Tibial artery (tissue), 4 donors: ENCODE measurements at places on chromosomes 5 and 9.

DNA sequence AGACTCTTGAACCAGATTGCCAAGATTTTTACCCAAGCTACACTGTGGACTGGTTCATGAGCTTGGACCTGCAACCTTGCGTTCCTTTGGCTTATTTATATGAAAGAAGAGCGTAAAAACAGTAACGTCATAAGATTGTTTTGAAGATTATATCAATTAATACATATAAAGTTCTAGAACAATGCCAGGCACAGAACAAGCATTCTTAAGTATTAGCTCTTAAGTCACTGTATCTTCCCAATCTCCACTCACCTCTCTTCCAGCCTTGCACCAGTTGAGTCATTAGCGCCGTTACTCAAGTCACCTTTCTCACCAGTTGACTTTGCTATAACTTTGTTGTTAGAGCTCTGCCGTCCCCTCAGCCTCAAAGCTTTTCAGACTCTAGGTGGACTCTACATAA lies 415.7 kb downstream of the PLK2 start:
- DNase-seq: no peak

DNA sequence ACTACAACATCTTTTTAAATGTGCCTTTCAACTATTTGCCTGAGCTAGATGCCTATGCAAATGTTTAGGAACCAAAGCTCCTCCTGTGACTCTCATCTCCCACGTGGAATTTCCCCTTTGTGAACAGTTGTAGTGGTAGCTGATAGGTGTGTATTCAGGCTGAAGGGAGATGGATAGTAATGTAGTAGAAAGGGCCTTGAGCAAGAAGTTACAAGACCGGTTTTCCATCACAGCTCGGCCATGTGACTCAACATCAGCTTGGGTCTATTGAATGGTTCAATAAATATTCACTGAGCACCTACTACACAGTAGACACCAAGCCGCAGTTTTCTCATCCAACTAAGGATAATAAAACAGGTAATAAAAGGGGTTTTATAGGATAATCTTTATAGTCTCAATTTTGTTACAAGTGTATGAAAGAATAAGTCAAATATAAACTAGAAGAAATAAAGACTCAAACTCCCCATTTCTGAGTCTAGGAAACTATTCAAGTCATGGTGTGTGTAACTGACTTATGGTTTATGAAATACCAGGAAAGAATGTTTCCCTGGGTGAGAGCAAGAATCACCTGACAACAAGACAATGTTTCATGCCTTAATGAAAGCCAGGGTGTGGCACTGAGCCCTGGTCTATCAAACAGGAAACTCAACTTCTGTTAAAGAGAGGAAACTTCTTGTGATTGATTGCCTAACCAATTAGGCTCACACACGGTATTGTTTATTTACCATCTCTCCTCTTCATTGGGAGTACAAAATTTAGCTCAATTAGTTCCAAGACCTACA lies 187.1 kb upstream of the SPEF2 start:
- no peak for DNase-seq

DNA sequence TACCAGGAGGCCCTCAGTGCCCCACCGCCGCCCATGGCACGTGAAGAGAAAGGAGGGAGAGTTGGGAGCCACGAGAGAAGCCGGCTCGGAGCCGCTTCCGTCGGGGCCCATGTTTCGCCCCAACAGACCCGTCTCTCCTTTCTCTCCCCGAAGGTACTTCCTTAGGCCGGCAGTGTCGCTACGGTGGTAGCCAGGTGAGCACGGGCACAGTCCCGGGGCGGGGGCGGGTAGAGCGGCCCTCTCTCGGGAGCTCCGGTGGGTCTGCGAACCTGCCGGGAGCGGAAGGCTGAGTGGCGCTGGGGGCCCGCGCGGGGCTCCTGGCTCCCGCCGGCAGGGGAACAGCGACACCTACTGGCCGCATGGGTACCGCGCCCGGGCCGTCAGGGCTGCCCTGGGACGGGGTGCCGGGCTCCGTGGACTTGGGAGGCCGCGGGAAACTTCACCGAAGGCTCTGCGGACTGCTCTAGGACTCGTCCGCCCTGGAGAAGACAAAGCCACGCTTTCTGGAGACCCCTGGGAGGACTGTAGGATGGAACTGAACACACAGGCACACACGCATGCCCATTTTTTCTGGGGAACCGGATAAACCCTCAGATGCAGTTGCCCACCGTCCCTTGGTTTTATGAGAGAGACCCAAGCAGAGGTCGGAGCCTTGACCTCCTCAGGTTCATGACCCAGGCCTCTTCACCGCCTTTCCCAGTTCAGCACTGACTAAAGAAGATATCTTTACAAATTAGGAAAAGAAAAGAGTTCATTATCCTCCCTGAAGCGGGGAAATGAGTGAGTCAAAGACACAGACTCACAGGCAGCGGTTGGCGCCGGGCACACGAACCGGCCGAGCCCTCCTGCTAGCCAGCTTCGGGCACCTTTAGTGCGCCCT lies 202.5 kb downstream of the MEF2C start:
- DNase-seq: no peak

GRCh38 chr9:121744002-121744686 lies 92.7 kb downstream of the DAB2IP start:
- DNase-seq: peak; percentile 71

GRCh38 chr9:88646539-88647300 lies 111.7 kb downstream of the NXNL2 start:
- DNase-seq: no peak

GRCh38 chr5:71727978-71728377 lies 8.9 kb downstream of the CARTPT start:
- DNase-seq: no peak

DNA sequence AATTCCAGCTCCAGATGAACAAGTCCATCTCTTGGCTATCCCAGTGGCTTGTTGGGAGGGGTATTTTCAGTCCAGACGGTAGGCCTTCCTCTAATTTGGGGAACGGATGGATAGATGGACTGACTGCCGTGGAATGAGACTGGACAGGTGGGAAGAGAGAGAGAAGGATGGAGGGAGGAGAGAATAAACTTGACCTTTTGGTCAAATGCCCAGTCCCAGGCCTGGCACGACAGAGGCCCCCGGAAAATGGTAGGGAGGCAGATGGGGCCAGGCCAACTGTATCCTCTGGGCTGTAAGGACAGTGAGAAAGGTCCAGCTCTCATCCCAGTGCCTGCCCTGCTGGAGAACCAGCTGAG lies 1.1 kb downstream of the BHMT start:
- no peak for DNase-seq

DNA sequence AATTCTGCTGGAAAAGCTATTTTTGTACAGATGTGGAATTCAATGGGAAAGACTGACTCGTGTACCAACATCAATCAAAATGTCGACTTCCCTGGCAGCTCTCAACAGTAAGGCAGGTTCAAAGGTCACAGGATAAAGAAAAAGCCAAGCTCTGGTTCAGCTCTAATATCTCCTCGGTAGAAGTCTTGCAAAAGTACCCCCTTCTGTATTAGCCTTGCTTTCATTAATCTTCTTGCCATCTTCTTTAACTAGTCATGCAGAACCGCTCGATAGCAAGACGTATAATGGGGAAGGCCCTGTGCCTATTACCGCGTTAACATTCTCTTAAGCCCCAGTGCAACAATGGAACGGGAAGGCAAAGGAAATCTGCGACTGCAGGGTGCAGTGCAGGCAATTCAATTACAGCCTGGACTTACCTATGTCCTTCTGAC lies 201.2 kb downstream of the GAPVD1 start:
- DNase-seq: no peak

DNA sequence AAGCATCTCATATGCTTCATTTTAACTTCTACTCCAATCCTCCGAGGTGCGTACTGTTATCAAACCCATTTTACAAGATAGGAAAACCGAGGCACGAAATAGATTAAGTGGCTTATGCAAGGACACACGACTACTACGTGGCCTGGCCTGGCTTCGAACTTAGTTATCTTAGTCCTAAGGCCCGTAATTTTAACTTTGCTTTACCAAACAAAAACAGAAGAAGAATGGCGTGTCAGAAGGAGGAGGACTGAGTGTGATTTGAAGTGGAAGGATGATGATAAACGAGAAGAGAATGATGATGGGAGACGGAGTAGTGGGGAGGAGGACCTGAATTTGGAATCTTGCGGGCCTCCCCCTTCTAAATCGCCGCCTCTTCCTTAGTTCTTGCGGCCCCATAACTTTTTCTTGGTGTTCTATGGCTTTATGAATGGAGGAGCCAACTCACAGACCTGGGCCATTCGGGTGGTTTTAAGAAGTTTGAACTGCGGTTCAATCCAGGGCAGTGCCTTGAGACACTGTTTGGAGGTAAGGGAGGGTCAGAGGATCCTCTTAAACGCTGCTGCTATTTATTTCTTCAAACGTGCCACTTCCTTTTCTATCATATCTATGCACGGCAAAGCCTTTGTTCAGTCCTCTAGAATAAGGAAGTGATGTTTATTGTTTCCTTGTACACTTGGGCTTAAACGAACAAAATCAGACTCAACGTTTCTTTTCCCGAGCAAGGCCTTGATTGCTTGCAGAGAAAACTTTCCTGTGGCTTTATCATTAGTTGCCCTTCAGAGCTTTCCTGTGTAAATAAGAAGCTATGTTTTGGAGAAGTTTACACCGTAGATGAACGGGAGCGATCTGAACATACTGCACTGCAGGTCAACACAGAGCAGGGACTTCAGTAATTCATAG lies 795 bp downstream of the CNOT8 start:
- DNase-seq: no peak

- no peak for DNase-seq
Observed at GRCh38 chr9:136020206-136020605, 59.0 kb upstream of the UBAC1 start.

GRCh38 chr9:134146774-134147493 lies 11.1 kb downstream of the WDR5 start:
- DNase-seq: no peak

DNA sequence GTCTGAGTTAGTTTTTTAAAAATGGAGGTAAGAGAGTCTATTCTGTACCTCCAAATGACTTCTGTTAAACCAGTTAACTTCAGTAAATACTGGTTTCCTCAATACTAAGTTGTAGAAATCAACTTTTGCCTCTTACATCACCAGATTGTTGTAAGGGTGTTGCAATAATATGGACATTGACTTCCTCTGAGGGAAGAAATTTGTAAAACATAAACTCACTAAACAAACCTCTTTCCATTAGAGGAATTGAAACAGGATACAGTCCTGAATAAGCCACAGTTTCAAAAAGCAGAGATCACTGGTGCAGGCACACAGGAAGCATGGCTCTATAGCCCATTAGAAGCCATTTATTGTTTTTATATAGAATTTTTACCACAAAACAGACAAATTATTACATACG lies 32.7 kb upstream of the SLCO6A1 start:
- DNase-seq: no peak
